ENCODE measurements at places on chromosomes 12 and 14.

- no peak for DNase-seq
Observed at GRCh38 chr12:98840325-98840724, 195.2 kb downstream of the APAF1 start.

GRCh38 chr14:24846261-24846660 lies 203.7 kb downstream of the STXBP6 start:
- DNase-seq = no peak

DNA sequence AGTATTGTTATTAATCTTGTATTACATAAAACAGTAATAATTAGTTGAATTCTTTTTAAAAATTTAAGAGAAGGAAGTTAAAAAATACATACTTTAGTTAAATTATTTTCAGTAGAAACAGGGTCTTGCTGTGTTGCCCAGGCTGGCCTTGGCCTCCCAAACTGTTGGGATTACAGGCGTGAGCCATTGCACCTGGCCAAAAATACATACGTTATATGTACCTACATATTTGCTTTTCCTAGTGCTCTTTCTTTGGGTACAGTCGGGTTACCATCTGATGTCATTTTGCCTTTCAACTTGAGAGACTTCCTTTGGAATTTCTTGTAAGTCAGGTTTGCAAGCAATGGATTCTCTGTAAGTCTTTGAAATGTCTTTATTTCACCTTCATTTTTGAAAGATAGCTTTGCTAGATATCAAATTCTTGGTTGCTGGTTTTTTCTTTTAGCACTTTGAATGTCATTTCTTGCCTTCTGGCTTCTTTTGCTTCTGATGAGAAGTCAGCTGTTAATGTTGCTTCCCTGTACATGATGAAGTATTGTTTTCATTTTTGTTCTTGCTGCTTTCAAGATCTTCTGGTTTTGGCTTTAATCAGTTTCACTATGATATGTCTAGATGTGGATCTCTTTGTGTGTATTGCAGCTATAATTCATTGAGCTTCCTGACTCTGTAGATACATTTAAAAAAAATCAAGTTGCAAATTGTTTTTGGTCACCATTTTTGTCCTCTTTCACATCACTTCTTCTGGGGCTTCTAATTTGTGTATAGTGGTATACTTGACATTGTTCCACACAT lies 84.4 kb downstream of the SPATS2 start:
- DNase-seq = no peak

GRCh38 chr12:27309293-27309994 lies 23.2 kb upstream of the BMAL2 start:
- no peak for DNase-seq

GRCh38 chr14:74514471-74514941 lies 20.9 kb downstream of the ISCA2 start:
- DNase-seq = peak; percentile 28

GRCh38 chr14:77416836-77417235 lies 6.5 kb downstream of the NOXRED1 start:
- DNase-seq = no peak

DNA sequence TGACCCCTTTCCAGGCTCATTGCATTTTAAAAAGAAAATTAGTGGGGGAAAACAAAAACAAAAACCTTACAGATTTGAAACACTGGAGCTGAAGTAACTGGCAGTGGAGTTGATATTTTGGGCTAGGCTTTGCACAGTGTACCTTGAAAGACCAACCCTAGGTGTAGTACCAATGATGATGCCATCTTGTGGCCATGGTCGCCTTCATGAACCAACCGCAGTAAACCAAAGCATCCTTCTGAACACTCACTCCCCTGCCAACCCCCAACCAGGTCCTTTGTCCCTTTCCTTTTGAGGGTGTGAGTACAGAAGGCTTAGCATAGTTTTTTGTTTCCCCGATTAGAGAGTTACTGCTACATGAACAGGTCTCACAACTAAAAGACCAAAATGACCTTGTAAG lies 5.9 kb downstream of the TOMM20L start:
- peak; percentile 22 for DNase-seq

DNA sequence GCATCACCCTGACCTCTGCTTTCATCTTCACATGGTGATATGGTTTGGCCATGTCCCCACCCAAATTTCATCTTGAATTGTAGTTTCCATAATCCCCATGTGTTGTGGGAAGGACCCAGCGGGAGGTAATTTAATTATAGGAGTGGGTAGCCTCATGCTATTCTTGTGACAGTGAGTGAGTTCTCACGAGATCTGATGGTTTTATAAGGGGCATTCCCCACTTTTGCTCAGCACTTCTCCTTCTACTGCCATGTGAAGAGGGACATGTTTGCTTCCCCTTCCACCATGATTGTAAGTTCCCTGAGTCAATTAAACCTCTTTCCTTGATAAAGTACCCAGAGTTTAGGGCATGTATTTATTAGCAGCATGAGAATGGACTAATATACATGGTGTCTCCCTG lies 38.2 kb downstream of the TMBIM6 start:
- DNase-seq = no peak

DNA sequence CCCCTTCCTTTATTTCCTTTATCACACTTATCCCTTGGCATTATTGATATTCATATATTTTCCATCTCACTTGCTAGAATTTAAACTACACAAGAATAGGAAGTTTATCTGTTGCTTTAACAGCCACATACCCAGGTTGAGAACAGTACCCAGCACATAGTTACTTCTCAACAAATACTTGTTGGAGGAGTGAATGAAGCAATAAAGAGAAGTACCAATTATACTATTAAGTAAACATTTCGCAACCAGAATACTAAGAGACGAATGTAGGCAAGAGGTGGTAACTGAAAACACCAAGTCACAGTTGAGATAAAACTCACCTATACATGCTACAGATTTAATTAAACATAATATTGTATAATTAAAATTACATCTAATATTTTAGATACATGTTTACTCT lies 110.9 kb downstream of the FSCB start:
- no peak for DNase-seq

GRCh38 chr14:81434230-81434629 lies 34.1 kb upstream of the STON2 start:
- no peak for DNase-seq

DNA sequence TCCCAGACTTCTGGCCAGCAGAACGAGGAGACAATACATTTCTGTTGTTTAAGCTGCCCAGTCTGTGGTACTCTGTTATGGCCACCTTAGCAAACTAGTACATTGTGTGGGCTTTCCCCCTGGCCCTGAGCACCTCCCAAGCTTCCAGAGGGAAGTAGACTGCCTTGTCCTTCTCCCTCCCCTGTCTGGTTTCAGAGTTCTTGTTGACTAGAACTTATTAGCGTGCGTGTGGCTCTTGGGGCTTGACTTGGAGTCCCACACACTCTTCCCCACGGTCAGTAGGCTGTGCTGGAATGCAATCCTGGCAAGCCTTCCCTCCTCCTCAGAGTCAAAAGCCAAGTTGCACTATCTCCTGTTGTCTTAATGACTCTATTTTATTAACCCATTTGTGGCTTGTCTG lies 27.7 kb downstream of the FBLN5 start:
- no peak for DNase-seq

GRCh38 chr12:124088217-124088907 lies 115.3 kb downstream of the ZNF664 start:
- no peak for DNase-seq

- DNase-seq = no peak
Observed at GRCh38 chr12:130169256-130169655, 7.0 kb downstream of the FZD10 start.

- DNase-seq = no peak
Observed at GRCh38 chr12:105166736-105167135, 59.2 kb downstream of the WASHC4 start.

DNA sequence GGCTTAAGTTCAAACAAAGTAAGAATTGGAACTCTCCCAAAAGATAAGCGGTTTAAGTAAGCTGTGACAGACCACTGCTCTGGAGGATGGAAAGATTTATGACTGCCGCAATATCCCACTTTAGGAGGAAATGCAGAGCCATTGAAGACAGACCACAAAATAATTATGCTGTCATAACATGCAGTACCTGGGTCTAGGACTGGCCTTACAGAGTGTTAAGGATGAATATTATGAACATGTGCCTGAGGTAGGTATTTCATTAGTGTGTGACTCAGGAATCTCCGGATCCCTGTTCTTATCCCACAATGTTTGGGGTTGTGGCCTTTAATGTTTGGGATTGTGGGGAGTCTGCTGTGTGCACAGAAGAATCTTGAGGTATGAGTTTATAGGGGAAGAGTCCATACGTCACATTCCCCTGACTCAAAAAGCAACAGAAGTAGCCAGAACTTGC lies 114.9 kb downstream of the SAMD4A start:
- DNase-seq = no peak

DNA sequence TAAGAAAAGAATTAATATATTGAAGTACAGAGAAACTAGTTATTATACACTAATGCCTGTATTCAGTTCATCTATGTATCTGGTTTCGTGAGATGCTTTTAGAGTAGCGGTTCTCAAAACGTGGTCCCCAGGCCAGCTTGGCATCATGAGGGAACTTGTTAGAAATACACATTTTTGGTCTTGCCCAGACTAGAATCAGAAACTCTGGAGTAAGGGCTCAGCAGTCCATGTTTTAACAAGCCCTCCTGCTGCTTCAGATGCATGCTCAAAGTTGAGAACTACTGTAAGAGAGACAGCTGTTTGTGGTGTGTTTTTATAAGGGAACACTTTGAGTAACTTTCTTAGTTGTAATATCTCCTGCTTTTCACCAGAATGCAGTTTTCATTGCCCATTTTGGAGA lies 18.1 kb downstream of the GPATCH2L start:
- no peak for DNase-seq
